ENCODE measurements at places on chromosomes 6 and 20.

- DNase-seq: no peak
Measured at GRCh38 chr6:158056355-158056754, 74.7 kb downstream of the SYNJ2 start.

DNA sequence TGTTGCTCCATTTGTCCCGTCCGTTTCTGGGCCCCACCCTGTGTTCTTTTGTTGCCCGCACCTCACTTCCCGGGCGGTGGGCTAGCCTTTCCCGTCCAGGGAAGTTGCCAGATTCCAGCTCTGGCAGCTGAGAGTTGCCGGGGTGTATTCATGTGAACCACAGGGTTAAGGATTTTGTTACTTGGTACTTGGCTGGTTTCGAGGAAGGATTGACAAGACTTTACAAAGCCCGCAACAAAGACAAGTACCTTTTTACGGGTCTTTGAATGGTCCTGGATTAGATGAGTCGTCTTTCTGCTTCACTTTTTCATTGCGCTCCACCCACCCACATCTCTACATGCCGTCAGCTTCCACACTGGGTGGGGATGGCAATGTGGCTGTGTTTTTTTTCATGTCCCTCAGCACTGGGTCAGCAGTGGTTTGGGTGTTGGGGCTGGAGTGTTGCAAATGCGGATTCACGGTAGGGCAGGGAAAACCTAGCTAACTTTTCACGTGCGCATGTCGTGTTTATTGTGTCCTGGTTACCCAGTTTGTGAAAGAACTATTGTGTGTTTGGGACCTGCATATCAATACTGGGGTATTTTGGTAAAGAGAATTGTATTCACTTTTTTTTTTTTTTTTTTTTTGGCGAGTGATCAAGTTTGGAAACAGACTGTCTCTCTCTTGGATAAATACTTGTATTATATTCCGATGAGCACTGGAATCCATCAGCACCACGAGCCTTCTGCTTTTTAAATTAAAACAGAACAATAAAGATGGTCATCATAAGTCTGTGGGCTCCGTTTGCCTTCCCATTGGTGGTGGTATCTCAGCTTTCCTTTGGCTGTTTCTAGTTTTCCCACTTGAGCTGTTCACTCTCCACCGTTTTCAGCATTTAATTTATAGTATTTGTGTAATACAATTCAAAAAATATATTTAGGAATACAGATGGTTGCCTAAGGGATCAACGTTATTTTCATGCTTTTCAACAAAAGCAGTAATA, 1.2 kb downstream of the DUSP22 start:
- DNase-seq: no peak

- no peak for DNase-seq
Measured at GRCh38 chr20:4427940-4428586, 293.6 kb upstream of the PRND start.

DNA sequence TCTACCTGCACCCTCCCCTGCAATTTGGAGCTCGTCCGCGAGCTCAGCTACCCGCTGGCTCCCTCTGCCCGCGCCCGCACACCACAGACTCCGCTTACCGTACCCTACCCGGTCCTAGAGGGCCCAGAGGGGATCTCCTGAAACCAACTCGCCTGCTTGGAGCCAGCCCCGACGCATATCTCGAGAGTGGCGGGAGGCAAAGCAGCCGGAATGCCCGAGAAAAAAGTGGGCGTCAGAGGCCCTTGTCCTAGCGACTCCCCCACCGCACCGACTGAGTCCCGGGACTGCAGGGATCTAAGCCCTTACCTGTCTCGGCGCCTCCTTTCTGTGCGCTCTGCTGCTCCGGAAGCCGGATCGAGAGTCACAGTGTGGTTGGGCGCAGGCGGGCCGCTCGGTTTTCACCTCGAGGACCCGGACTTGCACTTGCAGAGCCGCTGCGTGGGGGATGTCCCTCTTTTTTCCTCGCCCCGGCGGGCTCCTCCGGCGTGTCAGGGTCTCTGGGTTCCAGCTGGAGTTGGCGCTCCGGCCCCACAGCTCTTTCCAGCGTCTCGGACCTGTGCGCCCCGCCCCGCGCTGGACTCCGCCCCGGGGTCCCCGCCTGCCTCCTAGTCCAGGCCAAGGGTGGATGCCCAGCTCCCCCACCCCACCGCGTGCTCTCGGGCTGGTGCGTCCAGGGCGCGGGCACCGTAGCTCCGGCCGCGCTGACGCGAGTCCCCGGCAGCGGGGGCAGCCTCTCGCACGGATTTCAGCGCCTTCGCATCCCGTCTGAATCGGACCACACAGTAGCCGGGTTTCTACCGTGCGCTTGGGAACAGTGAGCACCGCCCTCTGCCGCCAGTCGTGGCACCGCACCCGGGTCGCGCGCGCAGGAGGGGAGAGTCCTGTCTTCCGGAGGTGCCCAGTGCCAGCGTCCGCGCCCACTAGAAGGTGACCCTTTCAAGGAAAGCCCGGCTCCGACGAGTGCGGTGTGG, at the start of gene PROKR2:
Gene PROKR2, minus strand, starts transcription at position 767 of the 971 bp plus-strand sequence. CDS start 2,585 bp downstream, outside the sequence.
- DNase-seq: no peak

- DNase-seq: no peak
Measured at GRCh38 chr20:24684956-24685691, 215.7 kb downstream of the SYNDIG1 start.

GRCh38 chr6:96016334-96017069, 728 bp downstream of the FUT9 start:
- no peak for DNase-seq

DNA sequence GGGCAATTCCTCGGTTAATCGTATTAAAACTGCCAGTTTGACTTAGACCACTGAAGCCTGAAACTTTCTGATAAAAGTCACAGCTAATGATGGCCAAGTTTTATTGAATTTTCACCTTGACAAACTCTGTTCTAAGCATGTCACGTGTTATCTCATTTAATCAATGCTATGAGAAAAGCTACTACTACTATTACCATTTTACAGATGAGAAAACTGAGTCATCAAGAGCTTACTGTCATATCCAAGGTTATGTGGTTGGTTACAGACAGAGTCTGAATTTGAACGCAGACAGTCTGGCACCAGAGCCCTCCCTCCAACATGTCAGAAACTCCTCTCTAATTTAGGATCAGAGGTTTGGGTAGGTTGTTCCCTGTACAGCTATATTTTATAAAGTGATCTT, 4.3 kb downstream of the FAXC start:
- DNase-seq: no peak

- DNase-seq: no peak
Measured at GRCh38 chr20:24590178-24590982, 121.0 kb downstream of the SYNDIG1 start.

- no peak for DNase-seq
Measured at GRCh38 chr6:165611294-165611693, 51.7 kb downstream of the PDE10A start.

GRCh38 chr6:127737009-127737486, 160.1 kb downstream of the C6orf58 start:
- DNase-seq: no peak

DNA sequence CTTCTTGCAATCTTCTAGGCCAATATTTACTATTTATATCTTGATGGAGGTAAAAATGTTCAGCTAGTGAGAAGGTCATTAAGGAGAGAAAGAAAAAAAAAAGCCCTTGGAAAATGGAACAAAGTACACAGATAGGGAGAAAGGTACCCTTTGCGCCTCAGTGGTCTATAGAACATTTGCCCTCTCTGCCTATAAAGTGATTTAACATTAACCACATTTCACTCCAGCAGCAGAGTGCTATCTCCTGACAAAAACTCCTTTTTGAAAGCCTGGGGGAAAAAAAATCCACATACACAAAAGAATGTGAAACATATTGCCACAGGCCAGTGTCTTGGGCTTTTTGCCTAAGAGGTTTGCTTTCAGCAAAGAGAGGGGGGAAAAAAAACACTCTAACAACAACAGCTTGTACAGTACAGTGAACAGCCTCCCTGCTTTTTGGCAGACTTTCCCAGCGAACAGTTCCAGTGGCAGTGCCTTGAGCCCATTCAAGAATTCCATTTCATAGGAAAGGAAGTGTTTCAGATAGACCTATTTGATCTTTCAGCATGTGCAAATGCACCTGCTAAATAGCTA, 695 bp downstream of the ARHGAP18 start:
- peak; percentile 5 for DNase-seq

GRCh38 chr6:143838395-143838794, 4.7 kb upstream of the LTV1 start:
- DNase-seq: no peak
